Femur (tissue), 1 donor: ENCODE measurements at places on chromosomes 5 and 9.

DNA sequence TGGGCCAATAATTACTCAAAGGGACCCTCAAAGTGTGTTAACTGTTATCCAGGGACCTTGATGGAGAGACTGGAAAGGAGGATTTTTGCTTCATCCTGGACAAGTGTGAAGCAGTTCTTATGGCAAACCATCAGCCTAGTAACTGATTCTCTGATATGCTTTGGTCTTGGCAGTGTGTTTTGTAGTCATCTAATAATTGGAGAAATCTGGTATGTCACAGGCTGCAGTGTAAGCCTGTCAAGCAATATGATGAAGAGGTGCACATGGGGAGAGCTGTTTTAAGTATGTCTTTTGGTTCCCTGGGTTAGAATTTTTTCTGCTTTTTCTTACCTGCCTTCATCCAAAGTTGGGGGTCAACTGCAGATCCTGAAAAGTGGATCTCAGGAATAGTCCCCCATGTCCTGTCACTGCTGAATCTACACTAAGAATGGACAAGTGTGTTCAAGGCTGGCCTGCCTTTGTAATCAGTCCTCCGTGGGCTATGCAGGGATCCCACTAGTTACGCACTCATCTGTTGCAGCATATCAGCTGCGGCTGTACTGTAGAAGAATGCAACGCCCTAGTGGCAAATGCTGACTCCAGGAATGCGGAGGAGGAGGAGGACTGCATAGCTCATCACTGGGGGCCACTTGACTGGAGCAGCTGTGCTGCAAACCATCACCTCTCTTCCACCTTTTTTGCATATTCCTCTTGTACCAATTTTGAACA, 1.9 kb downstream of the SPTAN1 start:
- DNase-seq, result peak; percentile 70

GRCh38 chr5:117095346-117096332, 521.0 kb upstream of the SEMA6A start:
- DNase-seq, result no peak

- DNase-seq, result no peak
These were observed 28.4 kb upstream of the DPYSL3 start for GRCh38 chr5:147538236-147538635.

GRCh38 chr9:84819491-84819991, 150.0 kb downstream of the NTRK2 start:
- DNase-seq, result no peak

DNA sequence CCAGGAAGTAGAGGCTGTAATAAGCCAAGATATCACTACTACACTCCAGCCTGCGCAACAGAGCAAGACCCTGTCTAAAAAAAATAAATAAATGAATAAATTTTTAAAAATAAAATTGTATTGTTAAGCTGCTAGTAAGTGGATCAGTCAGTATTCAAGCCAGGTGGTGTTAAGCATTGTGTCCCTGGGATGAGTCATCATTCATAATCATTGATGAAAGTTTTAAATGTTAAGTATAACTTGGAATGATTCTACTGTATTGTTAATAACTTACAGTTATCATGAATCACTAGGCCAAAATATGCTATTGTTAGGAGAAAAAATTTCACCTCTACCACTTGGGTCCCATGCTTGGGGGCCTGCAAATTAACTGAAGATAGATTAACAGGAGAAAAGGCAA, 38.2 kb downstream of the MED10 start:
- no peak for DNase-seq

DNA sequence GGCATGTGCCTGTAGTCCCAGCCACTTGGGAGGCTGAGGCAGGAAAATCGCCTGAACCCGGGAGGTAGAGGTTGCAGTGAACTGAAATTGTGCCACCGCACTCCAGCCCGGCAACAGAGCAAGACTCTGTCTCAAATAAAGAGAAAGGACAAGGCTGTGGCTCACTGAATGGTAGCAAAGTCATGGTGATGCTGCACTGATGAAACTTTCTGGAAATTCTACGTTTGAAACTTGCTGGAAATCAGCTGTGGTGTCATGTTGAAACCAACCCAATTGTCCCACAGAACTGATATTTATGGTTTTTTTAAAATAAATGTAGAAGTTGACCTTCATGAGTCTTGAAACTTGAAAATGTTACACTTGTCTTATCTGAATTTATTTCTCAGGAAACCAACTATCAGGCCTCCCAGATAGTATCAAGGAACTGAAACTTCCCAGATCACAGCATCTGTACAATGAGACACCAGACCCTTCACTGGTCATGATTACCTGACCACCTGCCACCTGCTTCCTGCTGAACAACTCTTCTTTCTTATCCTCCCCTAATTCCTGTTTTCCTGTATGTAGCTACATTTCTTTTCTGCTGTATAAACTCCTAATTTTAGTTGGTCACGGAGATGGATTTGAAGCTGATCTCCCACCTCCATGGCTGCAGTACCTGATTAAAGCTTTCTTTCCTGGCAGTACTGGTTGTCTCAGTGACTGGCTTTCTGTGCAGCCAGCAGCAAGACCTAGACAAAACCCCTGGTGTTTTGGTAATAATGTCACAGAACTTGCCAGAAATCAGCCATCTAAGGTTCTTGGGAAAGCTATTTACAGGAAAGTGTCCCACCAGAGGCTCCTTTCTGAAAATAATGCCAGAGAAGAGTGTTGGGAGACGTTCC, 5.6 kb upstream of the TBC1D13 start:
- no peak for DNase-seq

DNA sequence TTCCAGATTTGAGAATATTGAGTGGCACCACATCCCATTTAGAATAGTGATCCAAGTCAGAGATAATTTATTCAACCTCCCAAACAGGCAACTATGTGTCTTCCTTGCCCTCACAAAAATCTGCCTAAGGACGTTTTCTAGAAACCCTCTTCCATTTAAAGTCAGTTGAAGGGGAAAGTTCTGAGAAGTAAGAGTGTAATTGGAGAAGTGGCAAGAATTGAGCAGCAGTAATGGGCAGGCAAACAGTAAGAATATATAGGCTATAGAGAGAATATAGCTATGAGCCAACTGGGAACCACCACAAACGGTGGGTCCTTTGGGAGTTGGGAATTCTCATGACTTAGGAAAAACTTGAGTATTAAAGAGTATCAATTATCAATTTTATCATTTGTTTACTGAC, 31.1 kb upstream of the CETN3 start:
- DNase-seq, result no peak

DNA sequence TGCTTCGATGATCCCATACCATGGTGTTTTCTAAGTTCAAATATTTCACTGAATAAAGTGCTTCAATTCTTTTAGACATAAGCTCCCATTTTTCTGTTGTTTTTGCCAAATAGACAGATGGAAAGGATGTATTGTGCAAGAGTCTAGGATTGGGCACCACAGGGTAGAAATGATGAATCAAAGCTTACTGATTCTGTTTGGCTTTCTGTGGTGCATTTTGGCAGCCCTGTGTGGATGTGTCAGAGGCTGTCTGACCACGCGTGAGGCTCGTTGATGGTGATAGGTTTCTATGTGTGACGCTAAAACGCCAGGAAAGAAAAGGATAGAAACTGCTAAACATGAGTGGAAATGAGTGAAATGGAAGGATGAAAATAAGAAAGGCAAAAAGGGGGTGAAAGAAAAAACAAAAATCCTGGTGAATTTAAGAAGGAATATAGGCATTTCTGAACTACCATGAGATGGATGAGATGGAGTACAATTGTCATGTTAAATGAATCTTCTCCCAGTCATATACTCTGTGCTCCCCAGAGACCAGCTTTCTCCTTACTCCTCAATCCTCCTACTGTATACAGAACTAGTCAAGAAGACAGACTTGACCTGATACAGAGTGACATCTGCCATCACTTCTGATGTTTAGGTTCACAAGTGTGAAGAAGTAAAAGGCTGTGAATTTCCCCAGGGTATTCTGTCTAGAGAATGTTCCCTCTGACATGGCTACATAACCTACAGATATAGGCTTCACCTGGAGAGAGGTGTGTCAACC, 54.4 kb downstream of the ANKH start:
- no peak for DNase-seq

- DNase-seq, result no peak
These were observed 2.0 kb upstream of the ADAMTS6 start for GRCh38 chr5:65483546-65484346.

- DNase-seq, result no peak
These were observed 57.7 kb downstream of the FGF18 start for GRCh38 chr5:171477101-171477500.

- no peak for DNase-seq
These were observed 8.1 kb downstream of the FOXE1 start for GRCh38 chr9:97861148-97861475.

DNA sequence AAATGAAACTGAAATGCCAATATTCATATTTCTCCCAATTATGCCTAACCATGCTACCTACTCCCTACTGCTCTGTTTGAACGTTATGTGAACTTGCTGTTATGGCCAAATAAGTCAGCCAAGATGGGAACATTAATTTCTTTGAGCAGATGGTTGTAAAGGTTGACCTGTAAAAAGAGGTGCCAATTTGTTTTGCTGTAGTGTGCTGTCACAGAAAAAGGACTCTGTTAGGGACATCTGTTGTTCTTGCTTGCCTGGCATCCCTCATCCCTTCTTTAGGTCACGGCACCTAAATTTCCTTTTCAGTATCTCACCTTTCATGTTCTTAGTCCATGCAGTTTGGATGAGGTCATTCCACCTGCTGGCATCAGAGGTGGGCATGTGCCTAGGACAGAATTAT, 35.4 kb downstream of the GDNF start:
- no peak for DNase-seq

- no peak for DNase-seq
These were observed 195.0 kb upstream of the RGMB start for GRCh38 chr5:98578438-98578837.

GRCh38 chr9:78614892-78615291, 318.0 kb downstream of the PSAT1 start:
- no peak for DNase-seq

GRCh38 chr5:39946356-39947045, 521.7 kb upstream of the DAB2 start:
- no peak for DNase-seq

DNA sequence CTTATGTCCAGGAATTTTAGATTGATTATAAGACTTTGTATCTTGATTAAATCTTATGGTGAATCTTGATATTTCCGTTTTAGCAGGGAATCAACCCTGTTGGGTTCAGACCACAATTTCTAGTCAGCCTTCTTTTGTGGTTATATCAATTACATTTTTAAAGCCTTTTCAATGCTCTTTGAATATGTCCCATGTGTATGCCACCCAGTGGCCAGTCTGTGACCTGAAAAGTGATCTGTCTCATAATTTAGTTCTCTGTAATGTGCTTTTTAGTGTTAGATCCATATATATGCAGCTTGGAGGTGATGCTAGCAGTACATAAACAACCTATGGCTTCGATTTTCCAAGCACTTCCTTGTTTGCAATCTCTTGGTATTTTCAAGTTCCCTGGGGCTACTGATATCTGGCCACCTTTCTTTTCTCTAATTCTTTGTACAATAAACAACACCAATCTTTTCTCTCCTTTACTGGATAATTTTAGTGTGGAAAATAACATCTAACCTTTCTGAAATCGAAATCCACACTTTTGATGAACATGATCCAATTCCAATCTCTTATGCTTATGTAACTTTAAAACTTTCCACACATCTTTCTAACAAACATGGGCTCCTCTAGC, 28.8 kb downstream of the PDE8B start:
- DNase-seq, result no peak

GRCh38 chr5:124771761-124772160, 25.3 kb upstream of the ZNF608 start:
- no peak for DNase-seq

DNA sequence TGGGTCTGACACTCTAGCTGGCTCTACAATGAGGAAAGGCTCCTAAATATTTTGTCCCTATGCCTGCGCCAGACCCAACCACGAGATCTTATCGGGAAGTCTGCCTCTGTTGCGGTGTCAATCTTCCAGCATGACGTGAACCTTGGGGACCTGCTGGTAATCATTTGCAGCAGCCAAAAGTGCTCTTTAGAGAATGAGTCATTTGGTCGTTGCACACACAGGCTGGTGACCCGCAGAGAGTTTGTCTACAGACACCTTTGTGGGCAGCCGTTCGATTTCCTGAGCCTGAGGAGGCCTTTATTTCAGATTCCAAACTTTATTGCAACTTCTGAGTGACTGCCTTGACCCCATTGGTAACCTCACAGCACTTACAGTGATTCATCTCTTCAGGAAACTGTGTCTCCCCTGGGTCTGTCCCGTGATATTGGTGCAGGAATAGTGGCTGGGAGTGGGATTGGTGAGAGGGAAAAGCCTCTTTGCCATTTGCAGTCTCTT, 326.1 kb downstream of the NSG2 start:
- DNase-seq, result no peak

DNA sequence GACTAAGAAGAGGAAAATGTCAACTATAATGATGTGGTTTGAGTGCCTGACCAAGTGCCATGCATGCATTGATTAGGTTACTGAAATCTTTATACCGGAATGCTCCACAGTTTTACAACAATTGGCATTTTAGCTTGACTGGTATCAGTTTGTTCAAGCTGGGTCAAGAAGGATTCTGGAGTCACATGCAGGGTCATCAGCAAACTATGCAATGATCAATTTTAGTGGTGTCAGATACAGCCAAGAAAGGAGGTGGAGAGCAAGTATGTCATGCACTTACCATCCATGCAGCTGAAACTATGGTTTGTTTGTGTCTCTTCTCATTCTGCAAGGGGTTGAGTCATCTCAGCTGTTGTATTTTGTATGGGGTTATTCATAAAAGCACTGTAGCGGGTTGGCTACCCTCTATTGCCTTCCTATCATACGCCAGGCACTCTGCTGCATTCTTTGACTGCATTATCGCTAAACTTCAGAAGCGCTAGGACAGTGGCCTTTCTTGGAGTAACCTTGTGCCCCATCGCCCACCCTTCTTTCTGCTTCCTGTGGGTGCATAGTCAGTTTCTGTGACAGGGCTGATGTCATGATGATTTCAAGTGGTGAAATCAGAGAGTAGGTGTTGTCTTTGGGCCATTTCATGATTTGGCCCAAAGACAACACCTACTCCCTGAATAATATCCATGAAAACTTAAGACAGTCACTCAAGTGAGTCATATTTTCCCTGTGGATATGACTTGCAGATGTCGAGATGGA, 145.4 kb downstream of the MTX3 start:
- DNase-seq, result no peak

DNA sequence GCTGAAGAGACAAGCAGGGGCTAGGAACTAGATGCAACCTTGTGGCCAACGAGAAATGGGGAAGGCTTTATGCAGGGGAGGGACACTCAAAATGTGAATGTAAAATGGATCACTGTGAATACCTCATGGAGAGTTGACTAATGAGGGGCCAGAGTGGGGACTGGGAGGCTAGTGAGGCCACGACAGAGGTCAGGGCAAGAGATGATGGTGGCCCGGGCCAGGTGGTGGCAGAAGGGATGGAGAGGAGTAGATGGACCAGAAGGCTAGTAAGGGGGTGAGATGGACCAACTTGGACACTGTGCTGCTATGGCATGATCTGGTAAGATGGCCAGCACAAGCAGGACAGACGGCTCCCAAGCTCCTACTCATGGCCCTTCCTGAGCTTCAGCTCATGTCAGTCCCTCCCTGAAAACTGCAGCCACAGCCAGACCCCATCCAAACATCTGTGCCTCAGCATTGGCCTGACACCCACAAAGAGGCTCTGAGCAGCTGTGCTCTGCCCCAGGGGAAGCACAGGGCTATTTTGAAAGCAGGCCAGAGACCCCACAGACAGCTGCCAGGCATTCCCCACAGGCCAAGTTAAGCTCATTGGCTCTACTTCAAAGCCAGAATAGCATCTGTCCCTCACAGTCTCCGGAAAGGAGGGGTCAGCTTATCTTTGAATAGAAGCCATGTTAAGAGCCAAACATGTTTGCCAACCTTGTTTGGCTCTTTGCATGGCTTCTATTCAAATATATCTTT, 22.1 kb downstream of the P4HA2 start:
- peak; percentile 83 for DNase-seq

GRCh38 chr9:17216011-17216410, 81.2 kb downstream of the CNTLN start:
- no peak for DNase-seq
